ENCODE measurements at places on chromosomes 7 and 10.

GRCh38 chr10:6038071-6038631 lies 24.0 kb downstream of the IL2RA start:
- DNase-seq, result no peak

DNA sequence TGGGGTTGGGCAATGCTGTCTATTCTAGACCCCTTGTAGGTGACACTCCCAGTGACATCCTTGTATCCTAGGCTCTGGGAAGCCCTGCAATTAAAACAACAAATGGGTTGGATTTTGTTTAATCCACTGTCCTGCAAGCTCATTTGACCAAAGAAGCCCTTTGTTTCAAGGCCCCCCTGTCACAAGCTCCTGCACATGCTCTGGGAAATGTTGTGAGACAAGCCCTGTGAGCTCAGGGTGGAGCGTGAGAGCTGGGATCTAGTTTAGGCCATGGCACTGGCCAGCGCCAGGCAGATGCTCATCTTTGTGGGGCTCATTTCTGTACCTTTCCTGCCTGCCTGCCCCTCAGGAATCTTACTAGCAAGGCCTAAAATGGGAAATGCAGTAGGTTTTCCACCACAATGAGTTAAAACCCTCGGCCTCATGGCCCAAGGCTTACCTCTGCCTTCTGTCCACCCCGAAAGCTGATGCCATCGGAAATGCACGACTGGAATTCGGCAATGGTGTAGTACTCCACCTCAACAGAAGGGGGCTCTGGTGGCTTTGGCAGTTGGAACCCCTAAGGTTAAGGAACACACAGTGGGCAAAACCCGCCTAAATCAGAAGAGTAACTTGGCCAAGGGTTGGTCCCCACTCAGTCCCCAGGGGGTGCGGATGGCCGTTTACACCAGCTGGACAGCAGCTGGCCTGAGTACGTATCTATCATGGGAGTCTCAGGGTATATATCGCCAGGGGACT lies 112.0 kb downstream of the NEURL1 start:
- peak; percentile 41 for DNase-seq

DNA sequence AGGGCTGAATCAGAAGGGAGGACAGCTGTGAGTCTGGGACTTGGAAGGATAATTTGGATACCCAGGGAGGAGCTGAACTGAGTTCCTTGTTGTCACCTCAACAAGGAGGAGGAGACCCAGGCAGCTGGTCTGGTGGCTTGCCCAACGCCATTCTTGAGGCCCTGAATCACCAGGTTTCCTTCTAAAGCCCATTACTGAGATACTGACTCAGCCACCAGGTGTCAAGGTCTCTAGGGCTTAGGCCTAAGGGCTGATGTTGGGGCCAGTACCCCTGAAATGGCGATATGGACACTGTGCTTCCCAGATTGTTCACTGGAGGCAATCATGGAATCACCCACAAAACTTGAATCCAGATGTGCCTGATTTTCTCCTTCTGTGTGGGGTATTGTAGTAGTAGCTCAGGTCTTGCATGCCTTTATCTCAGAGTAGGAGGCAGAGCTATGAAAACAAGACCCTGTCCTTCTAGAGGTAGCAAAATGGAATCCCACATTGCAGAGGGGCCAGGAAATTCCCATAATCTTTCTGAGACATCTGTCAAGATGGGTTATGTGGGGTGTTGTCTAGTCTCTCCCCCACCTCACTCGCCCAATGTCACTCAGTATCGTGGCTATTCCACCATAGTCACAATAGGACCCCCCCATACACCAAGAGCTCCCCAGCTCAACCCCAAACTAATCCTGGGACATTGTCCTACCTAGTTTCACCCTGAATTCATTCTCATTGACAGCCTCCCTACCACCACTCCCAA lies 1.8 kb upstream of the ATG9B start:
- no peak for DNase-seq

DNA sequence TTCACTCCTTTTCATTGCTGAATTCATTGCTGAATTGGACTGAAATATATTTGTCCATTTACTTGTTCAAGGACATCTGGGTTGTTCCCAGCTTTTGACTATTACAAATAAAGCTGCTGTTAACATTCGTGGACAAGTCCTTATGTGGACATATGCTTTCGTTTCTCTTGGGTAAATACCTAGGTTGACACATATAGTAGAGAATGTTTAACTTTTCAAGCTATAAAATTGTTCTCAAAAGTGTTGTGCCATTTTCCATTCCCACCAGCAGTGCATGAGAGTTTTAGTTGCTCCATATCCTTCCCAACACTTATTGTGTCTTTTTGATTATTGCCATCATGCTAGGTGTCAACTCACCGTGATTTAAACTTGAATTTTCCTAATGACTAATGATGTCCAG lies 17.5 kb upstream of the CPVL start:
- DNase-seq, result no peak

GRCh38 chr7:127838816-127839415 lies 186.9 kb downstream of the SND1 start:
- no peak for DNase-seq

- DNase-seq, result no peak
Measured at GRCh38 chr10:14089556-14090292, 241.0 kb downstream of the FRMD4A start.

- DNase-seq, result peak; percentile 54
Measured at GRCh38 chr7:25259487-25260243, 31.4 kb upstream of the NPVF start.

DNA sequence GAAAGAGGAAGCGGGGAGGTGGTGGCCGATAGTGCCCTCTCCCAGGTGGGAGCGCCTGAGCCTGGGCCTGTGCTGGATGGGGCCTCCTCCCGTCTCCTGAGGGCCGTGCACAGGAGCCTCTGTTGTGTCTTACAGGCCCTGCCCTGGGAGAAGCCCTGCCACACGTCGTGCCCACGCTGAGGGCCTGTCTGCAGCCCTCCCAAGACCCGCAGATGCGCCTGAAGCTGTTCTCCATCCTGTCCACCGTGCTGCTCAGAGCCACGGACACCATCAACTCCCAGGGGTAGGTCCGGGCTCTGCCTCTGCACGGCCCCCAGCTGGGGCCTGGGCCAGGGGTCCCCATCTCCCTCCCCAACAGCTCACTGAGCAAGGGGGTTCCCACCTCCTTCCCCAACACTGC lies 43.3 kb upstream of the PRKAR1B start:
- DNase-seq, result no peak

DNA sequence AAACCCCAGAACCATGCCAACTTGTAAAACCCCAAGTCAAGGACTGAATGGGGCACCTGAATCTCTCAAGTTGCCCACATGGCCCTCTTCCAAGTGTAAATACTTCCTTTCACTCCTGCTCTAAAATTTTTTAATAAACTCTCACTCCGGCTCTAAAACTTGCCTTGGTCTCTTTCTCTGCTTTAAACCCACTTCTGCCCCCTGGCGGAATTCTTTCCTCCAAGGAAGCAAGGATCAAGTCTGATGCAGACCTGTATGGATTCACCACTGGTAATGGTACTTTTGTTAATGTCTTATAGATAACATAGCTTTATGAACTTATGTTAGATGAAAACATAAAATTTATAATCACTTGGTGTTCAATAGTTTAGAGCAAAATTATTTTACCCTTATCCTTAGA lies 33.8 kb downstream of the SLC16A9 start:
- DNase-seq, result no peak

DNA sequence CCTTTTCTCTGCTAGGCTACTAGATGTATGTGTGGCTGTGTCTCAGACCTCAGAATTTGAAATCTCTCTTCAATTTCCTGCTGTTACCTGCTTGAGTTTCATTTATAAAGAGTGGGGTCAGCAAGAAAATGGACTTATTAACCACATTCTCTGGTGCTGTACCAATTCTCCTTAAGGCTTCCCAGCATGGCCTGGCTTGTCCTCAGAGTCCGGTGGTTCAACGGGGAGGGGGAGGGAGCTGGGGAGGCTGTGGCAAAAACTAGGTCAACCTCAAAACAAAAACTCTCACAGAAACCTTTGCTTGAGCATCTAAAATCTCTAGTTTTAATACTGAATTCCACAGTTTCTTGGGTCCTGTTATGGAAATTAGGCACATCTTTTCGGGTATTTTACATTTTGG lies 389.1 kb upstream of the COBL start:
- DNase-seq, result no peak

DNA sequence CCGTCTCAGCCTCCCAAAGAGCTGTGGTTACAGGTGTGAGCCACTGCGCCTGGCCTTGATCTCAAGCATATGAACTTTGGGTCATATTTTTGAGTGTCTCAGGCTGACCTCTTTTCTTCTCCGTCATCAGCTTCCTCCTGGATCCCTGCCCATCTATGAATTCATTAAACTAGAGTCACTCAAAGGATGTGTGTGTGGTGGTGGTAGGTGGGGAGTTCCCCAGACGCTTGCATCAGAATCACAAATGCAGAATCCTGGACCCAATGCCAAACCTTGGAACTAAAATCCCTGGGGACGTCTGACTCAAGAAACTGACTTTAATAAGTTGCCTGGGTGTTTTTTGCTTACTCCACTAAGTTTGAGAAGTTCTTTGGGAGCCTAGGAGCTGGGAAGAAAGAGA lies 6.7 kb upstream of the CREB5 start:
- no peak for DNase-seq

All from T47D (cell line).